ENCODE measurements at places on chromosomes 3 and 15.

DNA sequence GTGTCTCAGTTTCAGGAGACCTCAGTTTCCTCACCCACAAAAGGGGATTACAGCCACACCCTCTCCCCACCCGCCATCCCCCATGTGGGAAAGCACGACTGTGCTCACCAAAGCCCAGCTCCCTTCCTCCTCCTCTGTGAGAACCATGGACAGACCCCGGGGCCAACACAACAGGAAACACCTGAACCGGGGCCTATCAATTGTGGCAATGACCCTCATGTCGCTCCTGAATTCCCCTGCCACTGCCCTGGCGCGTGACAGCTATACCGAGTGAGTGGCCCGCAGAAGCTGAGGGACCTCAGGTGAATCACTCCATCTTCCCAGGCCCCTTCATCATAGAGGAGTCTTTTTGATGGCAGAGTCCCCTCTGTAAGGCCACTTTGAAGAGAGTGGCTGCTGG, 28.6 kb downstream of the PLEKHO2 start:
- DNase-seq: no peak

DNA sequence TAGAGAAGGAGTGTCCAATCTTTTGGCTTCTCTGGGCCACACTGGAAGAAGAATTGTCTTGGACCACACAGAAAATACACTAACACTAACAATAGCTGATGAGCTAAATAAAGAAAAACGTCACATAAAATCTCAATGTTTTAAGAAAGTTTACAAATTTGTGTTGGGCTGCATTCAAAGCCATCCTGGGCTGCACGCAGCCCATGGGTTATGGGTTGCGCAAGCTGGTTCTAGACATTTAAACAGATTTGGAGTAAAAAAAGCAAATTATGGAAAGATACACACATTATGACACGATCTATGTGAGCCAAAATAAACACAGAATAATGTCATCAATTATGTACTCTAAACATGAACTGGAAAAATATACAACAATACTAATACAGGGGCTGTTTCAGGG, 703.3 kb upstream of the LMCD1 start:
- DNase-seq: no peak

DNA sequence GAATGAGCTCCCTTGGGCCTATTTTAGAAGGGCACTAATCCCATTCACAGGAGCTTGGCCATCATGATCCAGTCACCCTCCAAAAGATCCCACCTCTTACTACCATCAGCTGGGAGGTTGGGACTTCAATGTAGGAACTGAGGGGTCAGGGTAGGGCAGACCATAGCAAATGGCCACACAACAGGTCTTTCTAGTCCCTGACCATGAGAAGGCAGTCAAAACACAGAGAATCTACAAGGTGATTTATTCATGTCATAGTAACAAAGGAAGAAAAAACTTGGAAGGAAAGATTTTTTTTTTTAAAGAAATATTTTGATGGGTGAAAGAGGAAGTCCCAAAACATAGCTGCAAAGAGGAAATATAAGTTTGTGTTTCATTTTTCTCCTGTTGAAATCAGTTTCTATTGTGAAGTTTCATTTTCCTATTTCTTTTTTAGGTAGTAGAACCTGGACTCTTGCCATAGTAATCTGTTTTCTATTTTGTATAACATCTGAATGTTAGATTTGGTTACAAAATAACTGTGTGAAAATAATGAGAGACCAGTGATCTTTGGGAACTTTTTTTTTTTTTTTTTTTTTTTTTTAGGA, 23.5 kb upstream of the TNFSF10 start:
- DNase-seq: no peak

GRCh38 chr15:78840661-78841375, 29.6 kb upstream of the ADAMTS7 start:
- DNase-seq: no peak

DNA sequence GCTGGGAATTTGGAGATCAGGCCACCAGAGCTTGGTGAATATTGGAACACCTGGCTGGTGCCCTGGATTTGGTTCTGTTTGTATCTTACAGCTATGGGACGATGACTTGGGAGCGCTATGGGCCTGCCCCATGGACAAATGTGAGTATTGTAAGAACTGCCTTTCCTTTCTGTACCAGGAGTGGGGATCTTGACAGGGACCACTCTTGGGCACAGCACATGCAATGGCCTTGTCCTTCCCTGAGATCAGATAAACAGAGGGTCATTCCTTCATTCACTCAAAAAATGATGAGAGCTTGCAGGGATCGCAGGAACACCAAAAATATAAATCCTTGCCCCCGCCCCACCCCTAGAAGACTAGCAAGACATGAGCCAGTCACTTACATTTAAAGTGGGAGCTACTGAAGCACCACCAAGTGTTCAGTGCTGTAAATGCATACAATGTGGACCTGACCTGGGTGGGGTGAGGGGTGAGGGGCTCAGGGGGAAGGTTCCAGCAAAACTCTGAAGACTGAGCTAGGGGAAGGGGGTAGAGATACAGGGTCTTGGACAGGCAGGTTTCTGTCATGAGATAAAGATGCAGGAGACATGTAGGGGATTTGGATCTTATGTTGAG, 2.7 kb upstream of the CRELD1 start:
- DNase-seq: no peak

- no peak for DNase-seq
Observed at GRCh38 chr3:16460273-16460672, 53.2 kb downstream of the RFTN1 start.

- no peak for DNase-seq
Observed at GRCh38 chr3:117084739-117085270, 375.2 kb downstream of the TUSC7 start.

DNA sequence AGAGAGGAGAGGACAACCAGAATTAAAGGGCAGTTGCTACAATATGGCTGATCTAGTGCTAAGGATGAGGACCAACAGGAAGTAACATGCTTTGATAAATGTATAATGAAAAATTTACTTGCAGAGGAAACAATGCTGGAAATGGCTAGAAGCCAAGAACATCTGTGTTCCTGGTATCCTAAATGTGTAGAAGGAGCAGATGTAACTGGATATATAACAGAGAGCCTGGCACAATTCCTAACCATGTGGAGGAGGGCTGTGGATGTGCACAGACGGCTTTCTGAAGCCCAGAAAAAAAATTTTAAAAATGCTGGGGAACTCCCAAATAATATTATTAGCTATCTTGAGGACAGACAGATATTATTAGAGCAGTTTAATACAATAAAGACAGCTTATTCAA, 159.4 kb upstream of the GBE1 start:
- no peak for DNase-seq

DNA sequence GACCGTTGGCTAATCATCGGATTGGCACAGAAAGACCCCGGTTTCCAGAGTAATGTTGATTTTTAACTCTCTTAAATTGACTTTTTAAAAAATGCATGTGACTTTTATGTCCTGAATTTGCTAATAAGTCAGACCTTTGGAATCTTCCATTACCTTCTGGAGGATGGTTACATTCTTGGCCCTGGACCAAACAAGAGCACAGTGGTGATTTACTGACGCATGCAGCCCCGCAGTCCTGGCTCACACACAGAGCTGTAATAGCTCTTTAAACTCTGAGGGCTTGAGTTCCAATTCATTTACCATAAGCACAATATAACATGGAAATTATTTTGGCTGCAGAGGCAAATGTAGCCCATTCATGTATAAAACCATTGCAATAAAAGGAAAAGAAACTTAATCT, 25.1 kb downstream of the SOX14 start:
- DNase-seq: no peak

- DNase-seq: no peak
Observed at GRCh38 chr3:30421266-30421665, 185.1 kb upstream of the TGFBR2 start.

GRCh38 chr3:9808345-9809037, 1.6 kb upstream of the TTLL3 start:
- DNase-seq: no peak

DNA sequence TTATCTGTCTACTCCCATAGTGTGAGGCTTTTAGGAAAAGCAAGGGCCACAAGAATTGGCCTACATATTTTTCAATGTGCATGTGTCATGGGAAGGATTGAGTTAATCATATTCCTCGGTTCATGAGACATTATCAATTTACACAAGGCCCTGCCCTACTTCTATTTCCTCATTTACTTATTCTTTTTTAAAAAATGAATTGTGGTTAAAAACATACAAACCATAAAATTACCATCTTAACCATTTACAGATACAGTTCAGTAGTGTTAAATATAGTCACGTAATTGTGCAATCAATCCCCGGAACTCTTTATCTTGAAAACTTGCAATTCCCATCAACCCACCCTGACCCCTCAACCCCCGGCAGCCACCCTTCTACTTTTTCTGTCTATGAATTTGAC, 284.0 kb upstream of the GADL1 start:
- DNase-seq: no peak

- no peak for DNase-seq
Observed at GRCh38 chr3:38662544-38662943, 13.1 kb upstream of the SCN5A start.

DNA sequence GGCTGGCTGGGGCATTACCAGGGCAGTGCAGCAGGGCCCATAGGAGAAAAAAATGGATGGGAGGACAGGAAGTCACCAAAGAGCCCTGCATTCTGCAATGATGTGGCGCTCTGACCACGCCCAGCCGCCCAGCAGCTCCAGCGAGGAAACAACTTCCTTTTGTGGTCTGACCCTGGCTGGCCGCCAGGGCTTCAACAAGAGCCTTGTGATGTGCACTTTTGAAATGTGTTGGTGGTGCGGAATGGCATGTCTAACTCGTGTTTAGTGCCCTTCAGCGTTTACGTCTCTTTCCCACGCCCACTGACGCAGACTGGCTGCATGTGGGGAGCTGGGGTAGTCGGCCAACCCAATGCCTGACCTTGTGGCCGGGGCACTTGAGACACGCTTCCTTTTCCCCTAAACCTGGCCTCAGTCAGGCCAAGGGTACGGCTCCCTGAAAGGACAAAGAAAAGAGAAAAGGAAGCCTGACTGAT, 81.9 kb upstream of the CTNNB1 start:
- DNase-seq: peak; percentile 49

GRCh38 chr15:91946075-91946474, 92.6 kb downstream of the SLCO3A1 start:
- no peak for DNase-seq

- no peak for DNase-seq
Observed at GRCh38 chr15:94174399-94174802, 57.0 kb upstream of the MCTP2 start.

DNA sequence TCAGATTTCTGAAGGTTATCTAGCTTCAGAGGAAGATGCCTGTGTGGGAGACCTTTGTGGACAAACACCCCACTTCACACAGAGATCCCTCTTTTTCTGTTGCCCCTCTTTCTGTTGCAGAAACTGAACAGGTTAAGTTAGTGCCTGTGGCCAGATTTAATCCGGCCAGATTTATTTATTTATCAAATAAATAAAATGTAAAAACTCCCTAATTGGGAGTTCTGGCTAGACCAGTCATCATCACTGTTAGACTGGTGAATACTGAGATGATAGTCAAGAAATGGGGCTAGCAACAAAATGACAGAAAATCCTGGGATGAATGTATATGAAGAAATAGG, 1.2 kb upstream of the TBC1D5 start:
- no peak for DNase-seq

DNA sequence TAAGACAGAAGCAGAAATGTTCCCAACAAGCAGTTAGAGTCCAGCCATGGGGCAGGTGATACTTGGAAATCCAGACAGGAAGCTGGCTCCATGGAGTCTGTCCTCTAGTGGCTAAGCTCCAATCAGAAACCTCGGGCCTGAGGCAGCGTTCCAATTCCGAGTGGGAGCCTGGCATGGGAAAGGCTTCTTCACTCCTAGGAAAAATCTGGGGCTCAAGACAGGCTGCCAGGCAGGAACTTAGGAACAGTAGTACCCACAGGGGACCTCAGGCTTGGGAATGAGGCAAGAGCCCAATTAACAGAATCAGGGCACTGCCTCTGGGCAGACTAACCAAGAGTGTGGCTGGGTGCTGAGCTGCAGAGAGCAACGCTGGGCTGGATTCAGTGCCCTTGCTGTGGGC, 6.2 kb upstream of the ATP13A4 start:
- DNase-seq: no peak

GRCh38 chr3:8490079-8490552, 11.5 kb upstream of the LMCD1 start:
- no peak for DNase-seq

GRCh38 chr3:184602372-184603150, 41.0 kb downstream of the EPHB3 start:
- DNase-seq: no peak

DNA sequence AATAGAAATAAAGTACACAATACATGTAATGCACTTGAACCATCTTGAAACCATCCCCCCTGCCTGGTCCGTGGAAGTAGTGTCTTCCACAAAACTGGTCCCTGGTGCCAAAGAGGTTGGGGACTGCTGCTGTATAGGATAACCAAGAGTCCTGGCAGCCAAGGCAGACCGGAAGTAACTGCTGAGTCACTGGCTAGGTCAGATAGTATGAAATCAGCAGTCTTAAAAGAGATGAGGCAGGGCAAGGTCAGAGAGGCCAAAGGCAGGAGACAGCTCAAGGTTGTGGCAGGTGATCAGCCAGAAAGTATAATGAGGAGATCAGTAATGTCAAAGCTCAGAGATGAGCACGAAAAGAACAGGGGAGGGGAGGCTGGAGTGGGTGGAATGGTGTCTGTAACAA, 60.2 kb downstream of the MAP3K13 start:
- no peak for DNase-seq

DNA sequence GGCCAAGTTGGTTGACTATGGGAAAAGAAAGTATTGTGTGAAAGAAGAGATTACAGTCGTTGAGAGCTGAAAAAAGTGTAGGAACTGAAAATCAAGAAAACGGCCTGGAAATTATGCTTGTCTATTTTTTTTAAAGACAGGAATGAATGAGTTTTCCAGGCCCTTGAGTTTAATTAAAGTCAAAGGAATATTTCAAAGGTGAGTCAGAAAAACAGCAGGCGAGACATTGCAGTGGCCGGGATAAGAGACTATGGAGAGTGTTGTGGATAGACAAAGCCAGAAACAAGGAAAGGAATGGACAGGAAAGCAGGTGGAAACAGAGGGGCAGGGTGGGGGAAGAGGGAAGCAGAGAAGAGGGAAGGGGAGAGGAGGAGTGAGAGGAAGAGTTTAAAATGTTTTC, 275.1 kb upstream of the LRTM1 start:
- no peak for DNase-seq

DNA sequence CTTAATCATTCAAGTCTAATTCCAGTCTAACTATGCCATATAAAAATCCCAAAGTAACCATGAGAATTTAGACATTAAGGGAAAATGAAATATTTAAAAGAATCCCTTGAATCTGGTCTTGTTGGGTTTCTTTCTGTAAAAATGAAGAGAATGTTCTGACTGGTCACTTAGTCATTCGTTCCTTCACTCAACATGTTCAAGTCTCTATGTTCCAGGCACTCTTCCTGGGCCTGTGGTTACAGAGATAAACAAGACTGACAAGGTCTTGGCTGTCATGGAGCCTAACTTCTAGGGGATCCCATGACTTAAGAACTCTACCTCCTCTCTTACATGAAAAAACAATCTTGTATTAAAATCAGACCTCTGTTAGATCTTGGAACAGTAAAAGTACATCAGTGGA, 638.6 kb upstream of the TBL1XR1 start:
- no peak for DNase-seq

- DNase-seq: no peak
Observed at GRCh38 chr3:29591579-29591978, 310.7 kb downstream of the RBMS3 start.

All from caudate nucleus (tissue), 63 donors.